ENCODE measurements at places on chromosomes 12 and 14.
A peak's percentile ranks its signal among the peaks of the same experiment; 100 is the strongest.

DNA sequence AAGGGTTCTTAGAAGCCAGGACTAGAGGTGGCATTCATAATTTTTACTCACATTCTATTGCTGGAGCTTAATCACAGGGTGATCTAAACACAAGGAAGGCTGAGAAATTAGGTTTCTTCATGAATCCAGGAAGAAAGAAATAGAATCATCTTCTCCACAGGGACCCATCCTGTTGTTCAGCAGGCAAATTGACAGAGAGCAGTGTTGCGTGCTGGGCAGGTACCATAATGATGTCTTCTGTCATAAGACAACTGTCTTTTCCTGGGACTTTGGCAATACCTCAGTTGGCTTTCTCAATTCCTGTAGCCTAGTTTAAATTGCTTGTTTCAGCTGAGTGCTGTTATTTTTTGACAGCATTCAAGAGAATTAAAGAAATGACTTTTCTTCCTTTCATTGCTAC, 468.0 kb upstream of the SYT1 start:
- DNase-seq, result peak; percentile 85

DNA sequence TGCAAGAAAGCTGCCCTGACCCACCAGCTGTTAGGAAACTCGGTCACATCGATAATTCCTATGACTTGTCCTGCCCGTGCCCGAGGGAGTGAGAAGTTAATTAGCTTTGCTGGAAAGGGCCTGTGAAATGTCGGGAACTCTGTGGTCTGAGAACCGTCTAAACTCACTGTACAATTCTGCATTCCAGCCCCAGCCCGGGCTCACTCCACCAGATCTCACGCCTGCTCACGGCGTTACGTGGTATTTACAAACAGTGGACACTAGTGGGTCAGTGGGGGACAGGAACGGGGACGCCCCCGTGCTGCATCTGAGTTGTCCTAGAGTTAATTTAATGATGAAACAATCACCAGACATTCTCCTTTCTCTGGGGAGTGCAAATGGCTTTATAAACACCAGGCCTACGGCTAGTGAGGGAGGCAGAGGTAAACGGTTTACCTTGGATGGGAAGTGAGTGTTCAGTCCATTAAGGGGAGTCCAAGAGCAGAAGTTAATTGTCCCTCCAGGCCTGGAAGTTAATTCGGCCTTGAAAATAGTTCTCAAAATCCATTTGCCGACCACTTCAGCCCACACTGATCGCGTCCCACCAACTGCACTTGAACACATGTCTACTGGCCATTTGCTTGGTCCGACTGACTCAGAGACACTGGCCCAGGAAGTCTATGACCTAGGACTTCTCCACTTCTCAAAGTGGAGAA, 93.5 kb upstream of the MED13L start:
- DNase-seq, result no peak

DNA sequence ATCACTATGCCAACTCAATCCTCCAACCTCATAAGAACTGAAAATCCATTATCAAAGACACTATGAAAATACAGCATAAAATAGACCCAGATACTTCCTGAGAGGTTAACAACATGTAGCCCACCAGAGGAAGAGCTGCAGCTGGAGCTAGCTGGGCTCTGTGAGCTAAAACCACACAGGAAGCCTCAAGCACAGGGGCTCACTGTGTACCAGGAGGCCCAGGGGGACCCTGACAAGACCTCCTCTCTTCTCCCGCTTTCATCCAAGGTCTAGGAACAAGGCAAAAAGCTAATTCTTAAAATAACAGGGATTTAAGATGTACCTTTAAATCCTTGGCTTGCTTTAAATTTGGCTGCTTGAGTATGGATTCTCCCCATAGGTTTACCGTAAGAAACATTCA, 53.6 kb downstream of the EIF2S3B start:
- DNase-seq, result no peak

- no peak for DNase-seq
Observed at GRCh38 chr12:3511760-3512159, 20.8 kb downstream of the PRMT8 start.

- no peak for DNase-seq
Observed at GRCh38 chr12:57518920-57519795, 1.2 kb downstream of the DDIT3 start.

DNA sequence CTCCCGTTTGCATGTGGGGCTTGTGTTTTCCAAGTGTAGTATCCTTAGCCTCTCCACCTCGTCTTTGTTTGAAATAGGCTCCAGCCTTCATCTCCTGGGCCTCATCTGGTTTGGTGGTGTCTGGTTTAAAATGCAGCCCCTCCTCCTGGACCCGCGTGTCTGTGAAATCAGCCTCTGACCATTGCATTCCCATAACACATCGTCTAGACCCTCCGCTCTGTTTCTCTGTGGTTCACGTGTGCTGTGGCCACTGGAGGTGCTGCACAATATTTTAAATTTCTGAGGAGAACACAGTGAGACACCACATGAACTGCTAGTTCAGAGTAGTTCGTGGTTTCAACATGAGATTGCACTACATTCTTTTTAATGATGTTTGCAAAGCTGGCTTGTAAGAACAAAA, 35.6 kb downstream of the UBE3B start:
- DNase-seq, result no peak

GRCh38 chr12:124391340-124392261, 96.7 kb downstream of the RFLNA start:
- DNase-seq, result no peak

- no peak for DNase-seq
Observed at GRCh38 chr14:92385561-92385960, 62.6 kb downstream of the SLC24A4 start.

GRCh38 chr12:3405821-3406220, 85.2 kb upstream of the PRMT8 start:
- DNase-seq, result no peak

DNA sequence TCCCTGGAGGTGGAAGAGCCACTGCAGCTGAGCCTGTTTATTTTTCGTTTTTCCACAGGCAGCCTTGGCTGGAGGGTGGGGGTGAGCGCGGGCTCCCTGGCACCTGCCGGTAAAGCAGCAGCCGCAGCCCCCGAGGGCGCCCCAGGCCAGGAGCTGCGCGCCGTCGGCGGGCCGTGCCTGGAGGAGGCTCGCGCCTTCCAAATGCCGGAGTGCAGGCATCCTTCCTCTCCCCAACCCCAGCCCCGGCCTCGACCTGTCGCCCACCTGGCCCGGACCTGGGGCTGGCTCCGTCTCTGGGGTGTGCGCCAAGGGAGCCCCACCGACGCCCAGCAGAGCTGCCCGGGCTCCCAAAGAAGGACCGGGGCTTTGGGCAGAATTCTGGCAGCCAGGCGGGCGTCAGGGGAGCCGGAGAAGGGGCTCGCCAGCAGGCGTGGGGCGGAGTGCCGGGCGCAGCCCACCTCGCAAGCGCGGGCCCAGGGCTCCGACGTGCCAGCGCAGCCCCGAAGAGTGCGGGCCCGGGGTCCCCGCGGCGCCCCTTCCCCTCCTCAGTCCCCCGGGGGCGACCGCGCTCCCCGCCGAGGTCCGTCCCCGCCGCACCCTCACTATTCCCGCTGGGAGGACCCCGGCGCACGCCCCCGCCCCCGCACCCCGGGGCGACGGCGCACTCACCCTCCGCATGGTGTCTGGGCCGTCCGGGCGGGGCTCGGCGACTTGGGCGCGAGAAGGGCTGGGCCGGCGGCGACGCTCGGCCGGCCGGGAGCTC, 130.3 kb downstream of the NDUFA12 start:
- no peak for DNase-seq

DNA sequence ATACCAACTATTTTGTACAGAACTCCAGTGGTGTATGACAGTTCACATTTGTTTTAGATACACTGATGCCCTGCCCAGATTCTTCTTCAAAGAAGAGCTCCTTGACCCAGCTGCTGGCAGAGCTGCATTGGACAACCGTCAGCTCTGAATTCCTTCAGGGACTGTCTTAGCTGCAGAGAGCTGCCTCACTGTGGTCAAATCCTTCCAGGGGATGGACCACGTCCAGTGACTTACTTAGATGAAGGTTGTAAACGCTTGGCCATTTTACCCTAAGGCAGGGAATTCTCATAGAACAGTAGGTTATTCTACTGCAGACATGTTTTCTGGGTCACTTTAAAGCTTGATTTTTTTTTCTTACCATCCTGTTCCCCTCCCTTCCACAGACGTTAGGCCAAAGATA, 905.0 kb upstream of the ATXN7L3B start:
- DNase-seq, result no peak

- DNase-seq, result no peak
Observed at GRCh38 chr12:116916714-116917114, 6.0 kb downstream of the FBXW8 start.

DNA sequence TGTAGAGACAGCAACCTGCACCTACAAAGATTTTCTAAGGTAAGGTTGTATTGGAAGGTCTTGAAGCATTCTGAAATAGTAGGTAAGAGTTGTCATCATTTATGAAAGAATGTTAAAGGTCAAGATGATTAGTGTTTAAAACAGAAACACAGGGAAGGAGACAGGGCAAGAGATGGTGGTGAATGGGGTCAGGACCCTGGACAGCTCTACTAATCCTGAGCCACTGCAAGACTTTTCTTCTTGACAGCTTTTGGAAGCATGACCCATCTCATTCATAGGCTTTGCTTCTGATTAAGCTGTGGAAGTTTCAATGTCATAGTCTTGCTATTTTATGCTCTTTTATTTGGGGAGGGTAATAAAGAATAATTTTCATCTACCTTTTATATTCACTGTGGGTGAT, 75.5 kb upstream of the CAND1 start:
- no peak for DNase-seq

DNA sequence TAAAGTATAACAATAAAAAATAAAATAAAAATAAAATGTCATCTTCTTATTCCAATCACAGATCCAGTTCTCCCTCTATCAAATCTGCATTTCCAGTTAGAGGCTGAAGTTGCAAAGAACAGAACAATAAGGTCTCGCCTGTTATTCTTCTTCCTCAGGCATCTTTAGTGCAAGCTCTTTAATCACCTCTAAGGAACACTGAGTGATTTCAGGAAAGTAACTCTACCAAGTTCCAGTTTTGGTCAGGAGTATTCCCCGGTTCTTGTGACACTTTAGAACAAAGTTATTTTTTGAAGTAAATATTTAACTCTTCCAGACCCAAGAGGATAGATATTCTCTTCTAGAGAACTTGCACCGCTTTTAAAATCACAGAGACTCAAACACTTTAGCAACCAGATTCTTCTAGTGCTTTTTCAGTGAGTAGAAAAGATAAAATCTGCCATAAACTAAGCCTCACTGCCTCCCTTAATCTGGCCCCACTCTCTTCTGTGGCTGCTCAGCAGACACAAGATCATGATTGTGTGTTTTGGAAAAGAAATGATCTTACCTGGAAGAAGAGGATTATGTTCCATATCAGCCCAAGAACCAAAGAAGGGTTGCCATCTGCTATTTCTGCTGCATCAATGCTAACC, 57.9 kb upstream of the DICER1 start:
- no peak for DNase-seq

- DNase-seq, result no peak
Observed at GRCh38 chr14:94388384-94389103, at the start of gene SERPINA1. Gene SERPINA1, minus strand, starts transcription at chr14:94388602. Its CDS starts 5,365 bp downstream, at chr14:94383237.

- no peak for DNase-seq
Observed at GRCh38 chr12:52245259-52245961, 12.4 kb downstream of the KRT7 start.

DNA sequence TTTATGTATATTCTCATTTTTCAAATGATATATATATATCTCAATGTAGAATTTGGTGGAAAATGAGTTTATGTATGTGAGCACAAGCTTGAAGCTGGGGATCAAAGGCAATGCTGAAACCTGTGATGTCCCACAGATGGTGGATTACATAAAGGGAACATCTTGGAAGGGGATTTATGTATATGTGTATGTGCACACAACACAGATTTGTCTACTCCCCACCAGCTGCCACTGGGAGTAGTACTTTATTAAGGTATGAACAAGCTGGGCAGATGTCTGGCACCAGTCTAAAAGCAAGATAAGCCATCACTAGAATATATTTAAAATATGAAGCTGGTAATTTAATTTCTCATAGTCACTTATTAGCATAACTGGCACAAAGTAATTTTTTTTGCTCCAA, 895.6 kb downstream of the SLC6A15 start:
- DNase-seq, result no peak

- DNase-seq, result peak; percentile 10
Observed at GRCh38 chr12:16350682-16351081, 3.2 kb downstream of the MGST1 start.

DNA sequence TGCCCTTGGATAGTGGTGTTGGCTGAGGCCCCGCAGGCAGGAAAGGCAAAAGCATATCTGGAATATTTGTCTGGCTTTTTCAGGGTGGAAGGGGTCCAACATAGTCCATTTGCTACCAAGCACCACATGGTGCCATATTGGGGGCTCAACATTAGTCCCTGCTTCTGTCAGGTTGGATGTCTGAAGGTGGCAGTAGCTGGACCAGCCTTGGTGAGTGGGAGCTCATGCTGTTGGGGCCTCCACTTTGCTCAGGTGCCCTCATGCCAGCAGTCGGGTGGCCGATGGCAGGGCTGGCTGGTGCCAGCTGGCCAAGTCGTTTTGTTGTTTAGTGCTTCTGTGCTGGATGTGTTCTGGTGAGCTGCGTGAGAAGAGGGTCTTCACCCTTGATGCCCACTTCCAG, 135.3 kb downstream of the PAPOLA start:
- DNase-seq, result no peak

GRCh38 chr14:105290621-105291346, 10.0 kb downstream of the BRF1 start:
- no peak for DNase-seq

DNA sequence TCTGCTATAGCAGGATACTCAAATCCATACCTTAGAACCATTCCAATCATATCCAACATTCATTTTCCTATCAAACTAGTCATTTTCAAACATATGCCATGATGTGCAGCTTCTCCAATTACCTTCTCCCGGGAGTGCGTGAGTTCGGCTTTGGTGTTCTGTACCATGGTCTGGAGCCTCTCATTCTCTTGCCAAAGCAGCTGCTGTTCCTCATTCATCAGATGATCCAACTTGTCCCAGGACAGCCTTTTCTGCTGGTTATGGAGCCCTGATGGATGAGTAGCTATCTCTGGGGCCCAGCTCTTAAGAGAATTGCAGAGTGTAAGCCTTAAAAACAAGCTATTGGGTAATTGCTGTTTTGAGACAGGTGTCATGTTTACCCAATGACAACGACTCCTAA, 71.1 kb upstream of the SAV1 start:
- DNase-seq, result no peak

GRCh38 chr12:131759176-131759575, 48.3 kb downstream of the SFSWAP start:
- no peak for DNase-seq

DNA sequence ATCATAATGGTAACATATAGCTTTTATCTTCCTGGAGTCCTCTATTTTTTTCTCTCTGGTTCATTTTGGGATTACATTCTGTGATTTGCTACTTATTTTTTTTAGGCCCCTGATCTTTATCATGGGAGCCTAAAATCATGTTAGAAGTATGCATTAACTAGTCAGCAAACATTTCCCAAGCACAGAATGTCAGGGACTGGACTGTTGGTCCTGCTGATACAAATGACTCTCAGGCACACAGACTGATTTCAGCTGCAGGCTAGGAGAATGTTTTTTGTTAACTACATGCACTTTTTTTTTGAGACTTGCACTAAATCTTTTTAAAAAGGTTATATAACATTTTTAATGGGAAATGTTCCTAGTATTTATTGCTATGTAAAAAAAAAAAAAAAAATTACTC, 131.1 kb downstream of the ACSS3 start:
- DNase-seq, result no peak

GRCh38 chr12:53268630-53269562, 797 bp downstream of the ESPL1 start:
- no peak for DNase-seq

GRCh38 chr14:97779140-97779539, 982.0 kb downstream of the VRK1 start:
- no peak for DNase-seq
